ENCODE measurements at places on chromosomes 7 and 10. TPM values are rescaled to one million over a fixed set of nuclear protein-coding genes. Genes with fewer than 3 reads are reported as not detected.
A peak's percentile ranks its signal among the peaks of the same experiment; 100 is the strongest.

DNA sequence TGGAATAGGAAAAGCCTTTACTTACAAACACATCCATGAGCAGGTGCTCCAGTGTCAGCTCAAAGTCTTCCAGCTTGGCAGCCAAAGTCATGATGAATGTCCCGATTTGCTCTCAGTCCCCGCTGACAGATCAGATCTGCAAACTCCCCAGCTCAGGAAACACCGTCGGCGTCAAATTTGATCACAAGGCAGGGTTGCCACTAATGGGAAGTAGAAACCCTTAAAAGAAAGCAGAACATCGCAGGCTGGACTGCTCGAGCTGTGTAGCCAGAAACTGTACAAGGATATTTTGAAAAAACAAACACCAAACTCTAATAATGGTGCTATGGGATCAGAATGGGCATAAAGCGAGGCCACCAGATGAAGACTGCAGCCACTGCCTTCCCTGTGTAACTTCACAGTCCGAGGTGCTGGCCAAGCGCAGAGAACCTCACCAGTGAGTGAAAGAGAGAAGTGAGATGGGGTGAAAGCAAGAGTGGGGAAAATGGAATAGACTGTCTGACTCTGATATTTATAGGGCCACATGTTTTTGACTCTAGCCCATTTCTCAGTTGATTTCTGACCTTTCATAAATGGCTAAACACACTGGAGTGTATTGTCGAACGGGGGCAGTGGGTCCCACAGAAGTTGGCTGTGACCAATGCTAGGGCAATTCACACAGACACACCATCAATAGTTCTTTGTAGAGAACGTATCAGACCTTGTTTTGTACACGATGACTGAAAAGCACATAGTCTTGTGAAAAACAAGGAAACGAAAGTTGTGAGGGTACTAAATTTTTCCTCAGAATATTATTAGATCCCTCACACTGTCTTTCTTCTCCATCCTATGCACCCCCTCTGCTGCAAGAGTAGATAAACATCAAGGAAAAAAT, 306.2 kb downstream of the FRMD4A start:
- DNase-seq, result no peak

The TMEM229A gene
- 0.73 TPM for polyA plus RNA-seq

GRCh38 chr10:67612577-67613537, 83.1 kb downstream of the CTNNA3 start:
- DNase-seq, result no peak

The AOAH gene
- 4.3 TPM for polyA plus RNA-seq

The FGFBP3 gene
- 1.6 TPM for polyA plus RNA-seq

DNA sequence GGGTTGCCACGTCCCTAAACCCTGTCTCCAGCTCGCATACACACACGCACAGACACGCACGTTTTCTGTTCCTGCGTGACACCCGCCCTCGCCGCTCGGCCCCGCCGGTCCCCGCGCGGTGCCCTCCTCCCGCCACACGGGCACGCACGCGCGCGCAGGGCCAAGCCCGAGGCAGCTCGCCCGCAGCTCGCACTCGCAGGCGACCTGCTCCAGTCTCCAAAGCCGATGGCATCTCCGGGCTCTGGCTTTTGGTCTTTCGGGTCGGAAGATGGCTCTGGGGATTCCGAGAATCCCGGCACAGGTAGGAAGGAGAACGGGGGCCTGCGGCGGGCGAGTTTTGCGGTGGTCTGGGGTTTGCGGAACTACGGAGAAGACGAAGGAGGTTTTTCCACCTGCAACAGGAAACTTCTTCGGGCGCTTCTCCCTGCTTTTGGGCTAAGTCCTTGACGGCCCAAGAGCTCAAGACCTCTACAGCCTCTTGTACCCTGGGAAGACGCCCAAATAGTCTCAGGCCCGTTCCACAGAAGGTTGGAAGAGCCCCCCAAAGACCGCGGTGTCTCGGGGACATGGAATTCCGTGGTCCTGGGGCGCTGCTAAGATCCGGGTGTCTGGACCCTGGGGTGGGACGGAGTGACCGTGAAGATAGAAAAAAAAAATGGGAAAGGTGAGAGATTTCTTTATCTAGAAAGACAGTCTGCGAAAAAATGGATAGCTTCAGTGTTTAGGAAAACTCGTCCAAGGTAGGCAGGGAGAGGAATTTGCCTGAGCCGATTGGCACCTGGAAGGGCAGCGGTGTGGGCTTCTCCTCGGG, at the start of gene GAD2:
Gene GAD2, plus strand, starts transcription at position 190 of the 811 bp plus-strand sequence. Its CDS starts 36 bp downstream, at position 226.
- DNase-seq, result no peak

DNA sequence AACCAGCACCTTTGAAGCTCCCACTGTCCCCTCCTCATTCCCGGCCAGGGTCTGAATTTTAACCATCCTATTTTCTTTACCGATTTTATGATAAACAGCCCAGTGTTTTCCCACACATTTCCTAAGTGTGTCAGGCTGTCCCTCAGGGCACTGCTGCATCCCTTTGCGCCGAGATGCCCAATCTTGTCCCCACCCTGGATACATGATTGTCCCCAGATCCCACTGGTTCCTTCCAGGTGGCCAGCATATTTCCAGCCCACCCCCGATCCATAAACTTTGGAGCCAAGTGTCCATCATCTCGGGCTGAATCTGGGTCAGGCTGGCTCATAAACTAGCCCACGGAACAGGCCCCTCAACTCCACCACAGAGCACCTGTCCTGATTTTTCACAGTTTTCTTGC, 137.2 kb downstream of the CDH23 start:
- DNase-seq, result no peak

GRCh38 chr10:125694883-125695282, 11.9 kb upstream of the TEX36 start:
- DNase-seq, result peak; percentile 46

The MDFIC gene
- polyA plus RNA-seq, result 13.4 TPM

Data from urinary bladder (tissue), 4 donors.